ENCODE measurements at places on chromosomes 2 and 18. TPM values are rescaled to one million over a fixed set of nuclear protein-coding genes. Genes with fewer than 3 reads are reported as not detected.

GRCh38 chr2:235534678-235535422, 41.0 kb downstream of the AGAP1 start:
- DNase-seq, result no peak

DNA sequence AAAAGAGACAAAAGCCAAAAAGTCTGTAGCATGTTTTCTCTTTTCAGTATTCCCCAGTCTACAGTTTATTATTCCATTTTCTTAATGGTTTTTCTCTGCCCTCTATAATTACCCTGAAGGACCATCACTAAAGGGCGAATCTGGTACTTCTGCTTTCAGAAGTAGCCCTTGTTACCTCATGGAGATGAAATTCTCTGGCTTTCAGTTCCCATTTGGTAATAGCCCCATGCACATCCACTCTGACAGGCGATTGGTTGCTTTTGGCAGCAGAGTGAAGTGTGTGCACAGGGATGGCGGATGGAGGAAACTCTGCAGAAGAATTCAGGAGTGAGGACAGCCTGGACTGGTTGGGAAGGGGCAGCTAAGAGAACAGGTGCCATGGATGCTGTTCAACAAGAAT, 66.3 kb upstream of the NABP1 start:
- no peak for DNase-seq

The CCDC102B gene
- 7.7 TPM for polyA plus RNA-seq

The C2orf78 gene
- not detected for polyA plus RNA-seq

DNA sequence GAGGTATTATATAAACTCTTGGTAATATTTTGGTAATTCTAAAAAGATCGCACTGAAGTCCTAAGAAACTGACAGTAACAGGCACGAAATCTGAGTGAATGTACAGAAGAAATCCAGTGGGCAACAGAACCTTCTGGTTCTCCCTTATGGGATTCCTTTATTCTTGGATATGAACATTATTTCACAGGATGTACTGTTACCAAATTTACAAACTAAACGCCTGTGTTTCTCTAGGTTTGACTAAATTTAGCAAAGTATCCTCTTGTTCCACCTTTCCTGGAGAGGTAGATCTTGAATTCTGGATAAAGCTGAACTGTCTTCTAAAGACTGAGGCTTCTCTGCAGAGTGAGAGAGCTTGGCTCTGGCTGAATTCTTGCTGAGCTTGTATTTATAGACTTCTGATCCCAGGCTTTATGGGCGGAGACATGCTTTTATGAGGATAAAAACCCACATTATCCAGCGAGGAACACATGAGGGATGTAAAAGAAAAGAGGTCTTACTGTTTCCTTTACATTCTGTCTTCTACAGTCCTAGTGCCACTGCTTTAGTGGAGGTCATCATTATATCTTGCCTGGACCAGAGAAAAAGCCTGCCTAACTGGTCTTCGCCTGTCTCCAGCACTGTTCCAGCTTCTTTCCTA, 220.8 kb downstream of the CDH2 start:
- no peak for DNase-seq

All from right renal pelvis (tissue), 4 donors.